Activated naive CD4-positive, alpha-beta T cell treated with anti-CD3 and anti-CD28 coated beads, Interleukin-2, amount 50 U/mL, for 72 hours (primary cell): ENCODE measurements at places on chromosomes 2 and 18. TPM values are rescaled to one million over a fixed set of nuclear protein-coding genes. Genes with fewer than 3 reads are reported as not detected.

GRCh38 chr2:235614900-235615712 is 121.3 kb downstream of the AGAP1 start:
- DNase-seq = no peak

The TRIM43 gene
- total RNA-seq = not detected

The FIGN gene
- not detected for total RNA-seq

The PRKCE gene
- total RNA-seq = 10.4 TPM

DNA sequence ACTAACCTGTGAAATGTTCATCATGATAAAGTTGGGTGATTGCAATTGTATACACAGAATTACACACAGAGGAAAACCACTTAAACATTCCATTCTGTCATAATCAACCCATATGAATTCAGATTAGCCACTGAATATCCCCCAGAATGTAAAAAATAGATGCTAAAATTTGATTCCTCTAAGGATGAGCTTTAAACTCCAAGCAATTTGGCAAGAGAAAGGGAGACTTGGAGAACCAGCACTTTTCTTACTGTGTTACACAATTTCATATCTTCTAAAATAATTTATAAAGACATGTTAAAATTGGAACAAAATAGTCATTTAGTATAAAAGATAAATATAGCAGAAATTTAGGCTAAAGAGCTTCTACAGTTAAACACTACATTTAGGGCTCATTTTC is 146.3 kb upstream of the LMAN1 start:
- no peak for DNase-seq

DNA sequence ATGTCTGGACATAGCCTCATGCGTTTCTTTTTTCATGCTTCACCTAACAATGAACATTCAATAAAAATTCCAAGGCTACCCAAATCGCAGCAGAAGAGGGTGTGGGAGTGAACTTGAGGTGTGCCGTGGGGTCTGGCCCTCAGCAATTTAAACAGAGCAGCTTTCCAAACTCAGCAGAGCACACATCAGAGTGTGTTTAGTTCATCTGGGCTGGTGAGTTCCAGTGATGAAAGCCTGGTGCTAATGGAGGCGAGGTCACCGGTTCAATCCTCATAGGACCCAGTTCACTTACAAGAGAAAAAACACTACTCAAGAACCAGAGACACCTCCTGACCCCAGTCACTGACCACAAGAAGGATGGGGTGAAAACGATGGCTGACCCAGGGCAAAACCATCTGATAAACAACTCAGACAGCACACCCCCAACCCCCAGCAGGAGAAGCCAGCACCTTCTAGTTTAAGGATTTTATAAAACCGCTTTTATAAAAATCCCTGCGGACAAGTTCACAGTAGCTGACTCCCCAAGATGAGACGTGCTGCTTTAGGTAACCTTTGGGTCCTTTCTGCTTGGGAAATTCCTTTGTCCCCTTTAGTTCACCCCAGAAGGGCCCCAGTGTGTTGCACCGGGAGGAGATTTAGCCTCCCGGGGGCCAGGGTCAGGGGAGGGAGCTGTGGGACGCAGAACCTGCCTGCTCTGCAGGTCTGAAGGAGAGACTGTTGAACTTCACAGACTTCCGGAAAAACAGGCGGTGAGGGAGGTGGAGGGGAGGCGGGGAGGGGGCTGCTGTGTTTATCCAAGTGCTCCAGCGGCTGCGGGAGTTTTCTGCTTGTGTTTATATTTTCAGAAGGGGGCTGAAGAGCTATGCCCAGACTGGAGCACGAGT is 152.7 kb upstream of the SOX11 start:
- no peak for DNase-seq

The ATOH8 gene
- total RNA-seq = not detected

The TRABD2A gene
- total RNA-seq = 59.9 TPM

The DCTN1 gene
- 97.1 TPM for total RNA-seq

GRCh38 chr2:175576270-175576669 is 394.8 kb upstream of the ATP5MC3 start:
- no peak for DNase-seq

- no peak for DNase-seq
These were observed 4.1 kb downstream of the XIRP2 start for GRCh38 chr2:166892397-166892796.

The STARD6 gene
- total RNA-seq = not detected

The ANKRD29 gene
- not detected for total RNA-seq

The VWA3B gene
- not detected for total RNA-seq

The C2orf80 gene
- not detected for total RNA-seq

DNA sequence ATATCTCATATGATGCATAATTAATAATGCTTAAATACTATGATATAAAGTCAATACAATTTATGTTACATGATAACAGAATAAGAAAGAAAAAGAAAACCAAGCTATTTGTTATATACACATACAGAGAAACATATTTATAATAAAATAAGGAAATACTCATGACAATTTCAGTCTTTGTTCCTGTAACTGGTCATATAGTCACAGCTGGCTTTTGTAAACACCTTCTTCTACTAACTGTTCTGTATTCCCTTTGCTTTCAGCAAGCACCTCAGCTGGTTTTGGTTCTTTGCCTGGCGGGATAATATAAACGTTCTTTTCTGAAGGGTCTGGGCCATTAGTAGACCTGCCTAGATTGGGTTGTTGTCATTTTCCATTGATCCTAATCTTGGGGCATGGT is 158.5 kb downstream of the COPS8 start:
- DNase-seq = no peak

DNA sequence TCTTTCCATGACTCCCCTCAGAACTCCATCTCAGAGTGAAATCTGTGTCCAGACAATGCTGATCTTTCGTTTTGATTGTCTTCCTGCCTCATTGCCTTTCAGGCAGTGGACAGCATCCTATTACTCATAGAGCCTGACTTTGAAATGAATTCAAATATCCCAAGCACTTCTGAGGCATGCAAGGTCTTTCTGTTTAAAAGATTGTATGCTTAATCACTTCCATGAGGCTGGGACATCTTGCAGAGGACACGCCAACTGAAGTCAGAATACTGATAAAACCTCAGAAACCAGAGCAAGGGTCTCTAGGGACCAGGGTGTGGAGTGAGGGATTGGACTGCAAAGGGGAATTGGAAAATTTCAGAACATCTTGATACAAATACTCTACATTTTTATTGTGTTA is 836.5 kb upstream of the ID2 start:
- DNase-seq = no peak

DNA sequence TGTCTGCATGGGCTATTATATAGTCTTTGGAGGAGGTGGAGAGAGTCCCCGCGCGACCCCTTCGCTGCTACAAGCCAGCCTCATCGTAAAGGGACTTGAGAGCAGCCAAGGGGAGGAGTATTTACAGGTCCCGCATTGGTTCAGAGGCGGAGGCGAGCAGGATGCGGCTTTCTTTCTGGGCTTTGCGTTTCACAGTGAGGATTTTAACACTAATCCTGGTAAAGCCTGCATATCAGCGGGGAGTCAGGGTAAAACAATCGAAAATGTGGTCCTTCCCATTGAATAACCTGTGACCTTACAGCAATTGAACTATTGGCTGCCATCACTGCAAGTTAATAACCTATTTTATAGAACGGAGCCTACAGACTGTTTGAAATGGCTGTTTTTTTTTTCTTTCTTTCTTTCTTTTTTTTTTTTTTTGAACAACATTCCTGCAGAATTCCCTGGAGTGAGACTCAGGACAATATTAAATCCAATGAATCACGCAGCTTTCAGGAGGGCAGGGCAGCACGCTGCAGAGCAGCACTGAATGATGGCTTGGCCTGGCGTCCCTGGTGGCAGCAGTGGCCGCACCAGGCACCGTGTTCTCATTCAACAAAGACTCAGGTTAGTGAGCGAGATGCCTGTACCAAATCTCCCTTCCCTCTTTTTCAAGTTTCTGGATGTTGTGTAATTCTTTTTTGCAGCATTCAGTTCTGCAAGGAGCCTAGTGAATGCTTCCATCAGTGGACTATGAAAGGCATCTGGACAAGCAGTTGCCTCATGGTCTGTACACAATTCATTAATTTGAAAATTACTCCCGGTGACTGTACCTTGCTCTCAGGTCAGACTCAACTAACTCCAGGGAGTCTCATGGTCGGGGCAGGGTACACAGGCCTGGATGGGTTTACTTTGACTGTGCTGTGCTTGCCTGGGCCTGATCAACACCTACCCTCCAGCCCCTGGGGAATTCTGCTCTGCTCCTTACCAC is 19.8 kb downstream of the SMIM21 start:
- no peak for DNase-seq

The TEX44 gene
- not detected for total RNA-seq

DNA sequence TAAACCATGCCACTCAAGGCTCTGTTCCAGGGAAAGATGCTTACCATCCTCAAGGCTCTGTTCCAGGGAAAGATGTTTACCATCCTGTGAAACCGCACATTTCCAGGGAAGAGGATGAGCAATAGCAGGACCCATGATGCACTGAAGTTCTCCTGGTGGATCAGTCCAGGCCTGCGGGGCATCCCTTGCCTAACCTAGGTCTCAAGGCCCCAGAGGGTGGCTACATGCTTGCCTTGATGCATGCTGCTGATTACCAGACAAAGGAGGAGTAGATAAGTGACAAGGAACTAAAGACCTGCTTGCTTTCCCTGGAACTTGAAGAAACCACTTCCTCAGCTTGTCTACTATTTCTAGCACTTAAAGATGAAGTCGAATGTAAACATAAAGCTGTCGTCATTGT is 111.0 kb upstream of the LINC00305 start:
- no peak for DNase-seq

- no peak for DNase-seq
These were observed 127.3 kb upstream of the ERBB4 start for GRCh38 chr2:212665948-212666347.

DNA sequence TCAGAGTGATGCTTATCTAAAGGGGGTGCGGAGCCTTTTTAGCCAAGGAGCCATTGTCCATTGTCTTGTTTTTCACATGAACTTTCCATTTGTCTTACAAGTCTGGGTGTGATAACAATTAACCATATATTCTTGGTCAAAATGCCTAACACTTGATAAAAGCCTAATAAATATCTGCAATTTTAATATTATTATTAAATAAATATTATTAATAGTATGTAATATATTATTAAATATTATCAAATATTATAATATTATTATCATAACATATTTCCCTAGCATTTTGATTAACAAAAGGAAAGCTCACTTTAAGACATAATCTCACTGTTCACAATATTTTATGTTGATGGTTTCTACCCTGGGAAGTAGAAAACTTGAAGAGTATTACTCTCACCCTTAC is 1143.6 kb upstream of the GYPC start:
- DNase-seq = no peak

- no peak for DNase-seq
These were observed 438.3 kb downstream of the ZNF521 start for GRCh38 chr18:24913507-24914170.

DNA sequence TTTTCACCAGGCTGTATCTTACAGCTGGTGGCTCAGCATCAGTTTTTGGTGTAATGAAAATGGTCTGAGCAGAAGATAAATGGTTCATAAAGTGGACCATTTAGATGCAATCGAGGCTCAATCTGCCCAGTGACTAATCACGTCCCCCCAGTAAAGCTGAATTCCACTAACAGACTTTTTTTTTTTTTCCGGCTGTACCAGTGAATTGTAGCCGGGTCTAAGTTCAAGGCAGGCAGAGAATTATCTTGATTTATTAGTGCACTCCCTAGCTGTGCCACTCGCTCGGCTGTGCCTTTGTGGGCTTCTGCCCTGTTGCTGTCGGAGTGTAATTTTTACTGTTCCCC is 215.1 kb upstream of the POU3F3 start:
- no peak for DNase-seq

- DNase-seq = no peak
These were observed 289.7 kb downstream of the CCDC85A start for GRCh38 chr2:56473524-56473923.

DNA sequence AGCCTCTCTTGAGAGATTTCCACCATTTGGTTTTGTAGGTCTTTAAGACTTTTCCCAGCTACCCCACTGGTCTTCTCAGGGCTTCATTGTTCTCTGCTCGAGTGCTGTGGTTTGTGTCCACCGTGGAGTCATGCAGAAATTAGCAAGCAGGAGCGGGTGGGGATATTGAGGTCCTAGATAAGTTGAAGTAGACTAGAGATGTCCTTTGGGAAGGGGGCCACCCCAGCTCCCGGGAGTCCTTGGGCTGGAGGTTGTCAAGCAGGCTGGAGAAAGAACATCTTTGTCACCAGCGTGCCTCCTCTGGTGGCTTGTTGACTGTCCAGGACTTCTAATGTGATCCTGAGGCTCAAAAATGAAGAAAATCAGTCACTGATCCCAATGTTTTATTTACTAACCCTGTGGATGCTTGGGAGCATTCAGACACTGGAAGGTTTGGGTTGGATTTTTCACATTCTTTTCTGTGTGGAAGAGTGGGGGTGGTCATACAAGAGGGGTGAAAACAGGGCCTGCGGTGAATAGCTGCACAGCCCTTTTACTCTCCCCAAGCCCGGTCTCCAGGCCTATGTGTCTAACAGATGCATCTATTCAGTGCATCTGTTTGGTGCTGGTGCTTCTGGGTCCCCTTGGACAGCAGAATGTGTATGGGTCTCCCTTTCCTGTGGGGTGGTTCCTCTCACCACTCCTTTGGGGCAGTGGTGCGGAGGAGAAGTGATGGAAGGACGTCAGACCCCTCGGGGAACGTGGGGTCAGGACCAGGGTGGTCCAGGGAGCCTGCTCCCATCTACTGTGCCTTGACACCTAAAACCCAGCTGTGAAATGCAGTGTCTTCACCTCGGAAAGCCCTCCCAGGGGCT is 208.1 kb downstream of the KLHL29 start:
- DNase-seq = no peak

DNA sequence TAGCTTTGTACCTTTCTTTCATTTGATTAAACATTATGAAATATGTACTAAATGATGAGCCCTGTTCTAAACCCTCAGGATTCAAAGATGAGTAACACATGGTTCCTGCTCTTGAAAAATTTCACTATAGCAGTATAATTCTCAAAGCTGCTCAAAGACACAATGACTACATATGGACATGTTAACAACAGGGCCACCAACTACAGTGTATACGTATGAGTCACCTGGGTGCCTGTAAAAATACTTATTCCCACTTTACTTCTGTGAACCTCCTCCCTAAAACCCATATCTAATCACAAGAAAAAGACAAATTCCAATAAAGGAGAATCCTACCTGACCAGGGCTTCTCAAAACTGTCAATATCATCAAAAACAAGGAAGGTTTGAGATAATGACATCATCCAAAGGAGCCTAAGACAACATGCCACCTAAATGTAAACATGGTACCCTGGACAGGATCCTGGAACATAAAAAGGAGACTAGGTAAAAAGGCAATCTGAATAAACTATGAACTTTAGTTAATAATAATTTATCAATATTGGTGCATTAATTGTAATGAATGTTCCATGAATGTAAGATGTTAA is 84.7 kb downstream of the FAM161A start:
- no peak for DNase-seq

DNA sequence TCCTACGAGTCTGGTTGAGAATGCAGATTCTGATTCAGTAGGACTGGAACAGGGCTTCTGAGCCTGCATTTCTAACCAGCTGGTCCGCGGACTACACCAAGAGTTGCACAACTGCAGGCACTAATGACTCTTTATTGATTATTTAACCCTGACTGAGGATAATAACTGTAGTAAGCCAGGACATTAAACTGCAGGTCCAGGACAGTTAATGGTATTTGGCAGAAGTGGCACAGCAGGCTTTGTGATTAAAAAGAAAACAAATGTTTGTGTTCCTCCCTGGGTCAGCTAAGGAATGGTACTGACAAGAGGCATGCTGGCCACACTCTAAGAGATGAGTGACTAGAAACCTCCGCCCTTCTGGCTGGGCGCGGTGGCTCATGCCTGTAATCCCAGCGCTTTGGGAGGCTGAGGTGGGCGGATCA is 59.4 kb downstream of the ALPK2 start:
- DNase-seq = no peak

The PRLH gene
- total RNA-seq = not detected

GRCh38 chr2:95374451-95374920 is 28.0 kb upstream of the FAHD2A start:
- no peak for DNase-seq

The HJURP gene
- total RNA-seq = 77.3 TPM

The GNAL gene
- 0.53 TPM for total RNA-seq
